ENCODE measurements at places on chromosomes 7 and 10.
A peak's percentile ranks its signal among the peaks of the same experiment; 100 is the strongest.

GRCh38 chr10:88913788-88914187 is 33.7 kb downstream of the STAMBPL1 start:
- DNase-seq, result no peak

- DNase-seq, result no peak
Measured at GRCh38 chr10:113449006-113449695, 103.7 kb upstream of the HABP2 start.

- no peak for DNase-seq
Measured at GRCh38 chr10:4234661-4235060, 449.7 kb upstream of the KLF6 start.

- DNase-seq, result no peak
Measured at GRCh38 chr10:115091161-115091560, 2.0 kb upstream of the ATRNL1 start.

- peak; percentile 36 for DNase-seq
Measured at GRCh38 chr7:129664029-129665012, 52.8 kb downstream of the NRF1 start.

- no peak for DNase-seq
Measured at GRCh38 chr10:113541549-113541927, 11.3 kb upstream of the HABP2 start.

DNA sequence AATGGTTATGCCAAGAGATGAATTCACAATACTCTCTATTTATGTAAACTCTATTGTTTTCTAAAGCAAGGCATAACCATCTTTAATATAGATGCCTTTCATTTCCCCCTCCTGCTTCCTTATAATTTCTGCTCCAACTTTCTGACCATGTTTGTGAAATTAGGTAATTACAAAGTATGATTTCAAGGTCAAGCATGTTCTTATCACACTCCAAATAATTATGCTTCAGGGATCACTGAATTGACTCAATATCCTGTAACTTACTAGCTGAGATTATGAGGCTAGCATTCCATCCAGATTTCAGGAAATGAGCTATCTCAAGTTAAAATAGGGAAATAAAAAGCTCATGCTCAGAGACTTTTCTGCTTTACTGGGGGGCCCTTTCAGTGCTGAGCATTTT is 655.9 kb upstream of the IGFBP3 start:
- DNase-seq, result no peak

- no peak for DNase-seq
Measured at GRCh38 chr7:154364170-154364569, 312.0 kb downstream of the DPP6 start.

- no peak for DNase-seq
Measured at GRCh38 chr10:128043259-128044045, 82.8 kb downstream of the MKI67 start.

GRCh38 chr10:57723305-57723704 is 544.4 kb downstream of the IPMK start:
- DNase-seq, result no peak

DNA sequence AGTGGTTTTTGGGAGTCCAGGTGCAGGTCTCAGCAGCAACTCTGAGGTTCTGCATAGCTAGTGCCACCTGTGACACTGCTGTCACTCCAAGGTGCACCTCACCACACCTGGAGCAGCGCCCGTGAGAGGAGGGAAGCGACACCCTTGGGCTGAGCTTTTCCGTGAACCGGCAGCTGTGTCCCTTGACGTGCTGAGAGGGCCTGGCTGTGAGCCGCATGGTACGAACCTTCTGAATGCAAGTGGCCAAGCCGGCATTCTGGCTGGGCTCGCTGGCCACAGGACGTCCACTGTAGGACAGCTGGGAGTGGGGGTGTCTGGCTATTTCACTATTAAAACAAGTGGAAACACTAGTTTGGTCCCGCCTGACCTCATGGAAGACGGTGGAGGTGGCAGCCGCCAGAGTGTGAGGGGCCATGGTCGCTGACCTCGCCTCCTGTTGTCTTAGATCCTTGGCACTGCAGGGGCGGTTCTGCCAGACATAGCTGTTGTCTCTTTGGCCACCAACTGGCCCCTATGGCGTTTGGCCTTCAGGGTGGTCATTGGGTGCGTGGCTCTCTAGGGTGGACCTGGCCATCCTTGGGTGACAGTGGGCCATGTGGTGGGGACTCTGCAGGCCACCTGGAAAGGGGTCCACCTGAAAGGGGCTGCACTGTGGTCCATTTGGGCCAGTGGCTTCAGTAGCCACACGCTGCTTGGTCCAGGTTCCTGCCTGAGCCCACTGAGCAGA is 12.9 kb downstream of the INPP5A start:
- no peak for DNase-seq

DNA sequence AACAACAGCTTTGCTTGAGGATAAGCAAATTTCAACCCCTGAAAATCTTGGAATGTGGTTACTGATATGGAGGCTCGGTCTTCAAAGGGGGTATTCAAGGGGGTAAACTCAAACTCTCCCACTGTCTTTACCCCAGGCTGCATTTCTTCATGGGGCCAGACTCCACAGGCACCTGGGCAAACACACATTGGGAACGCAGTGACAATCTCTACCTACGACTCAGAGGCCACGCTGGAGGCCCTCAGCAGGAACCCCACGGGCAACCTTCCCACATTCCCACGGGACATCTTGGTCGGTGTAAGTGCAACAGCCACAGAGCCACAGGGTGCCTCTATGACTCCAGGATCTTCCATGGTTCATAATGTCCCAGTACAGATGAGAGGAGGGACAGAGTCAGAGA is 2.2 kb upstream of the INSIG1 start:
- no peak for DNase-seq

DNA sequence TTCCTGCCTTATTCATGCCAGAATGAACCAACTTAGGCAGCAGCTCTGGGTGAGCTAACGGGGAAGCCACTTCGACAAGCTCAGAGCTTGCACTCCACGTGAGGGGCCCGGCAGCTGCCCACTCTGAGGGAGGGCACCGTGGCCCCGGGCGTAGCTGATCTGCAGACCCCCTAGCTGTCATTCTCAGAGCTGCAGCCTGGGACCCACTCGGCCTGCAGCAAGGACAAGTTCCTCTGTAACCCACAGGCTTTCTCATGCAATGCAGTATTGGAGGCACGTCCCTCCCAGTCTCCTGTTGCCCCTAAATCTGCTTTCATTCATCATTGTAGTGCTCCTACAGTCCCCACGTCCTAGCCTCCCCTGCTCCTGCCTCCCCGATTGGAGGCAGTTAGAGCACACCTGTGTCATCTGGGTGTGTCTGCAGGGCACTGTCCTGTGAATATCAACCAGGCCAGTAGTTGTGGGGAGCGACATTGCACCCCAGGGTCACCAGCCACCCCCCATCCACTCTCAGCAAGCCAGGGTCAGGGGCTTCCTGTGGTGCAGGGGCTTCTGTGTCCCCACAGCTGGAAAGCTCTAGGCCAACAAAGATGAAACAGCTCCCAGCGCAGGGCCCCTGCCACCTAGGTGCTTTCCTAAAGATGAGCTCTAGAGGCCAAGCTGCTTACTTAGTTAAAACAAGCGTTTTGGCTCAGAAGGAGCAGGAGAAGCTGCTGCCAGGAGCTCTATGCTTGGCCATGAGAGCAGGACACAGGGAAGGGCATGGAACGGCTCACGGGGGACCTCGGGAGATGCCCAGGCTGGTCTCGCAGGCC is 333.6 kb downstream of the ADARB2 start:
- no peak for DNase-seq

DNA sequence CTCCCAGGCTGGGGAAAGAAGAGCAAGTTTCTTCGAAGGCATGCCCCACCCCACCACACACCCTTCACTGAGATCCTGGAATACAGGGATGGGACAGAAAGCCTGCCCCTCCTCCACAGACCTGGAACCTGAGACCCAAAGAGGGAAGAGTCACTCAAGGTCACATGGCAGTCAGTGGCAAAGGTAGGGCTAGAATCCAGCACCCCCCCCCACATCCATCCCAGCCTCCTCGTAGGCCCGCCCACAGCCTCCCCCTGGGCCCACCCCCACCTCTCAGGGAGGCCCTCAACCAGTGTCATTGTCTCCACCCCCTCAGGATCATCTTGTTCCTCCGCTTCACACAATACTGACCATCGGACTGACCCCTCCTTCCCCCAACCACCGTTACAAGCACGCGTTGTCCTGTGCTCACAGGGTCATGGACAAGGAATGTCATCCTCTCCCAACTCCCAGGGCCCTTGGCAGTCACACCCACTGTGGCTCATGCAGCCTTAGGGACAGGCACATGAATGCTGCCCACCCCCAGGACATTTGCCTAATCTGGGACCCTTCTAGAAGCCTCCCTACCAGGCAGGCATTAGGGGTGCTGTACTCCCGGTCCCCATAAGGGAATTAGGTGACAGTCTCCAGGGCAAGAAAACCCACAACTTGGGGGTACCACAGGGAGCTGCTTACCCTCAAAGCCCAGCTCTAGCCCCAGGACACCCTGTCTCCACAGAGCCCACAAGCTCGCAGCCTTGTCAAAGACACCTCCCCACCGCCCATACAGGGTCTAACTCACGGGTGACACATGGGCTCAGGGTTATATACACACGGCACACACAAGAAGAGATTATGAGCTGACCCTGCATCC is 1.4 kb downstream of the KCNH2 start:
- DNase-seq, result no peak

- no peak for DNase-seq
Measured at GRCh38 chr7:151518105-151518946, 1.4 kb downstream of the RHEB start.

GRCh38 chr7:92595281-92595680 is 5.1 kb upstream of the FAM133B start:
- DNase-seq, result no peak

DNA sequence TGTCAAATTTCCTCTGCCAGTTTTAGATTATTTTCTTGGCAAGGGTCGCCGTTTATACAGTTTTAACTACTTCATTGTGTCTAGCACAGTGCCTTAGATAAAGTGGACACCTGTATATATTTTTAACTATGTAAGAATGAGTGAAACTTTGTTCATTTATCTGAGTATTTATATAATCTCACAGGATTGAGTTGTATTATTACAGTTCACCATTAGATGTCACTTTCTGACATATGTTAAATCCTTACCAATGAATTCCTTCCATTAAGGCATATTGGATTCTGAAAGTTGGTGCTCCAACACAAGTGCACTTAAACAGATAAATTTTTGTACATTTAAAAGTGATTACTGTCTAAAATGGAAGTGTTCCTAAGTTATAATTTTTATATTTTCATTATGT is 43.0 kb downstream of the ZMYND11 start:
- no peak for DNase-seq

DNA sequence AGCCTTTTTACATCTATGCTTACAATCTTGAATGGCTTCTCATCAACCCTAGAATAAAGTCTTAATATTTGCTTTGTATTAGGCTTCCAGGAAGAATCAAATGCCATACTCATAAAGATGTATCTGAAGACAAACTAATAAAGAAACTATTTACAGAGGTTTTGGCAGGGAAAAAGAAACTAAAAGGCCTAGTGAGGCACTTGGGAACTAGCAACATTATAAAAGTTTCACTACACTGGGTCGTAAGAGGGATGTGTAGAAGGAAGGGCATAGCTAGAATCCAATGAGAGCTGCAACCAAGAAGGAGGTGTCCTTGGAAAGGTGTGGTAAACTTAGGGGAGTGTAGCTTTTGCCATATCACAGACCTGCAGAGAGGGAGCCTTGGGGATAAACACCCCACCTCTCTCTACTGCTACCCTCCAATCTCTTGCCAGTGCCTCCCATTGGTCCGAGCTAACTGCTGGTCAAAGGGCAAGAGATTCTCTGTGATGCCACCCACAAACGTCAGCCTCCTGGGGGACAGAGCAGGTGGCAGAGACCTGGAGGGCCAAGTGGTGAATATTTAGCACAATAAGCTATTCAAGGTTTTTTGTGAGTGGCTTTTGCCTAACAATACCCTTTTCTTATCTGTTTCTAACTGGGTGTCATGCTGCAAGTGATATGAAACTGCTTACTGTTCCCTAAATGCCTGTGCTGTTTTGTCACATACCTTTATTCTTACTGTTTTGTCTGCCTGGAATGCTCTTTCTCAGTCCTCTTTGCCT is 60.7 kb downstream of the CPED1 start:
- DNase-seq, result no peak

DNA sequence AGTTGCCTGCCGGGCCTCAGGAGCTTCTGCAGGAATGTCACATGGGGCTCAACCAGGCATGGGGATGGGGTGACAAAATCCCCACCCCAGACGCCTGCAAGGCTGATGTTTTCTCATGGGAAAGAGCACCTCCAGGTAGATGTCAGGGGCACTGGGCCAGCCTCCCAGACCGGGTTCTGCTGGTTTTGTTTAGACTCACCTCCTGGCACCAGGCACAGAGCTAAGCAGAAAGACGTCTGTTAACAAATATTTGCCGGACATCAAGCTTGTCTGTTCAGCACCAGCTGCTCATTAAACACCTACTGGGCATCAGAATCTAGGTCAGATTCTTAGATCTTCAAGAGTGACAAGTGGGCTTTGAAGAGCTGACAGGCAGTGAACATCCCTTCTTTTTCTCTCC is 34.9 kb upstream of the TCERG1L start:
- DNase-seq, result no peak

DNA sequence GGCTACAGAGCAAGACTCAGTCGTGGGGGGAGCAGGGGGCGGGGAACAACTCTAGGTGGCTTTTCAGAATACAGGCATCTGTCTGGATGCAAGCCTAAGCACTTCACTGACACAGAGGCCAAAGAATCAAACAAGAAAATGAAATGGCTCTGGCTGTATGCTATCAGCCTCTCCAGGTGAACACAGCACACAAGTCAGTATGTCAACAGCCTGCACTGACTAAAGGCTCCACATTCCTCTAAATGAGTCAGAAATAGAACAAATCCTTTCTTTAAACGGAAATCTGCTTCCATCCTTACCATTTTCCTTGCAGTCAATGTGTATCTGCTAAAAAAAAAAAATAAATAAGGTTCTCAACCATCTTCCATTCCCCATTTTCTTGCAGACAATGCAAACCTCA is 88.3 kb downstream of the ARMH3 start:
- DNase-seq, result no peak

GRCh38 chr7:3117081-3117480 is 73.4 kb upstream of the CARD11 start:
- DNase-seq, result no peak

DNA sequence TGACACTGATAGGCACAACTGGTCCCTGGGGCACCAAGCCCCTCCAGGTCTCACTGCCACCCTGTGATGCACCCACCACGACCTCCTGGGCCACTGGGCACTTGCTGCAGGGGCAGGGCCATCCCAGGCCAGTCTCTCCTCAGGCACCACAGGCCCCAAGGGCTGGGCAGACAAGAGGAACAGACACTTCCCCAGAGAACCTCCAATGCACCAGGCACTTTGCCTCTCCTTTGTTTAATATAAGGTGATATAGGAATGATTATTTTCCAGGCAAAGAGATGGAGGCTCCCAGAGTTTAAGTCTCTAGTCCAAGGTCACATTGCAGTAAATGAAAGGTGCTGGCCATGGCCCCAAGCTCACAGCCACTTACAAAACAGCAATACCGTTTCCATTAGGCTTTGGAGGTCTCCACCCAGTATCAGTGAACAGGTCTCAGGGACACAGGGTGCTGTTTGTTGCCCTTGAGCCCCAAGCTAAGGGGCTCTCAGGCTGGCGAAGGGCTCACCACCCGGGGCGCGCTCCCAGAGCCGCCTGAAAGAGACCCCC is 4.5 kb downstream of the DEPP1 start:
- no peak for DNase-seq

- peak; percentile 49 for DNase-seq
Measured at GRCh38 chr7:2018569-2019460, 213.9 kb downstream of the MAD1L1 start.

- DNase-seq, result no peak
Measured at GRCh38 chr7:101531726-101532357, 97.3 kb downstream of the MYL10 start.
